GM19239 (cell line): ENCODE measurements at places on chromosomes 3 and 15.
A peak's percentile ranks its signal among the peaks of the same experiment; 100 is the strongest.

- DNase-seq: no peak
These were observed 18.8 kb upstream of the ANKDD1A start for GRCh38 chr15:64892847-64893403.

DNA sequence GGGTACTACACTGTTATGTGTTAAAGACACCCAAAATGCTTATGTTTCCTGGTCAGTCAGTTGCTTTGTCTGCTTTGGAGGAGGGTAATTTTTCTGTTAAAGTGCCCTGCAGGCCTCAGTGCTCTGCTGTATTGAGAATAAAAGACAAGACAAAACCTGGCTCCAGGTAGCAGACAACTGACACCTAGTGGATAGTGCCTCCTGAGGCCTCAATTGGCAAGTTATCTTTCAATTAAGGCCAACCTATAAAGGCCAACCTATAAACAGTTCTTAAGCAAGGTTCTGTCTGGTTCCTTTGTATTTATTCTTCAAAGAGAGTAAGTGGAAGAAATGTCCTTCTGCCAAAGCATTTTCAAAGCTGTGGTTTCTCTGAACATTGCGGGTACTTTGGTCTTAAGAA, 773.8 kb downstream of the MECOM start:
- DNase-seq: no peak

DNA sequence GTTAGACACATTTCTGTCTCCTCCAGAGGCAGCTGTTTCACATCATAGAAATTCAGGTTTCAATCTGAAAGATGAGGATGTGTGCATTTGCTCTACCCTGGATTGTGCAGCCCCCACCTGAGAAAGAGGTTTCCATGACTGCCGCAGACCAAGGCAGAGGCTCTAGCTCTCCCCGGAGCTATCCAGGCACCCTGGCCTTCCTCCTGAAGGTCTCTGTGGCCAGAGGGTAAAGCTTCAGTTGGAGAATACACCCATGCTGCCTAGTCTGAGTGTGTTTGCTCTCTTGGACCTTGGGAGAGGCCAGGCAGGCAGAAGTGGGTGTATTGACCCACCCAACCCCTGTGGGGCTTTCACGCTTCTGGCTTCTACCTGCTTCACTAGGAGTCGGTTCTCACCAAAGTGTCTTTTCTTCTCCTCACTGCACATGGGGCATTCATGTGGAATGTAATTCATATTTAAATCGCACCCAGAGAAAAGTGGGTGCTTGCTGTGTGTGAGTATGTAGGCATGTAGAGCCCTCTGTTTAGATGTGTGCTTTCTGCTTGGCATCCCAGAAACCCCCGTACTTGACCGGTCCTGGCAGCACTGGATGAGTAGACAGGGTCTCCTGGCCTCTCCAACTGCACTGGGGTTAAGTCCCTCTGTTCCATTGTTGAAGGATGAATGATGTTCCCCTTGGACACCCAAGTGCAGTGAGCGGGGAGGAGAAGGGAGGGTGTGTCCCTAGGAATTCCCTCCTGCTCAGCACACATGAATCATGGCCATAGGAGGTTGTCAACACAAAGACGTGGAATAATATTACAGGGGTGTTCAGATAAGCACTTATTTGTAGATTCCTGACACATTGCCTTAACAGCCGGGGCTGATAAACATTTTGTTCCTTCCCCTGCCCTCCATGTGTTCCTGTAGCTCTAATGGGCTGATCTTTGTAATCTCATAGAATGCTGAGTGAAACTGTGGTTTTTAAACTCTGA, 20.3 kb upstream of the RAB6B start:
- DNase-seq: no peak

- no peak for DNase-seq
These were observed 4.8 kb downstream of the HAPLN3 start for GRCh38 chr15:88890495-88890894.

DNA sequence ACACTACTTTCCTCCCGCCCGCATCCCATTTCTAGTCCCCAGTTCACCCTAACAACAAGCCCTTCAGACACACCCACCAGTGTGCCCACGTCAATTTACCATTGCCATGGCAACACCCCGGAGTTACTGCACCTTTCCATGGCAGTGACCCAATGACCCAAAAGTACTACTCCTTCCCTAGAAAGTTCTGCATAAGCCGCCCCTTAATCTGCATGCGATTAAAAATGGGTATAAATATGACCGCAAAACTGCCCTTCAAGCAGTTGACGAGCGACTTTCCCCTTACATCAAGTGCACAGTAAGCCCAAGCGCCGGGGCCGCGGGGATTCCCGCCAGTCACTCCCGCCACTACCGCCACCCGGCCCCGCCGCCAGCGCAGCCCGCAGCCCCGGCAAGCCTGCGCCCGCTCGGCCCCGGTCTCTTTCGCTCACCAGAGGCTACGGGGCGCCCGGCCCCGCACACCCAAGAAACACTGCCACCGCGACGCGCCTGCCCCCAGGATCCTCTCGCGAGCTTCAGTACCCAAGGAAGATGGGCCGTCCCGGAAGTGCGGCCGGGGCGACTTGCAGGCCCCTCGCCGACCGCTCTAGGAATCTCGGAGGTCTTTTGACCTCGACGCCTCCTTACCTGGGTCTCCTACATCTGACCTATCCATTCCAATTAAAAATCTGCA, 27.2 kb upstream of the ZNF502 start:
- DNase-seq: peak; percentile 66

- no peak for DNase-seq
These were observed 12.5 kb downstream of the GASK1A start for GRCh38 chr3:42991341-42992315.

DNA sequence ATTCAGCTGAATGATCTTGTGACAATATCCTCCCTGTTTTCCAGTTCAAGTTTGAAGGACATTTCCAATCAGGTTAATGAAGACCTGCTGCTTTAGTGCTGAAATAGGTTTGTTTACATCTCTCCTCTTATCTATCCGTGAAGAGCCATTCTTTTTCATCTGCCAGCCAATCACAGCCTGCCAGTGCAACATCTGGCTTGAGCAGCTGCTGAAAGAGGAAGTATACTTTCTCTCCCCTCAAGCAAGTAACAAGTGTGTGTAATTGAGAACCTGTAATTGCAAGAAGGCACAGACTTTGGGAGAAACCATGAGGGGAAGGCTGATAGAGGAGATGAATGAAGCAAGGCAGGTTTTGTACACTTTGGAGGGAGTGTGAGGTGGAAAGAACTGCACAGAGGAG, 404.3 kb downstream of the AGBL1 start:
- no peak for DNase-seq

DNA sequence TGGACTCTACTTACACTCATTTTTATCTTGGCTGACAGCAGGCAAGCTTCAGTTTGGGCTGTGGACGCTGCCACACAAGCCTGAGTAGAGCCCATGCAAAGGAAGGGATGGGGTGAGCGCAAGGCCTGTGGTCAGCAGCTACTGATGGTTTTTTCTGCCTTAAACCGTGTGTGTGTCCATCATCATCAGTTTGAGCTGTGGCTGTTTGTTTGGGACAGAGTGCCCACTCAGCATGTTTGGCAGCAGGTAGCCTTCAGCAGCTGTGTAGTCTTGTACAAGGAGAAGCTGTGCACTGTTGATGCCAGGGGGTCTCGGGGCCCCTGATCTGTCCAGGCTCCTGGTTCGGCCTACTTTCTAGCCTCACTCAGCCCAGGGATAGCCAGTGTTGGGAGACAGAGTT, 3.5 kb downstream of the RBM15B start:
- DNase-seq: no peak

- no peak for DNase-seq
These were observed 20.4 kb downstream of the CD200 start for GRCh38 chr3:112353365-112353764.

DNA sequence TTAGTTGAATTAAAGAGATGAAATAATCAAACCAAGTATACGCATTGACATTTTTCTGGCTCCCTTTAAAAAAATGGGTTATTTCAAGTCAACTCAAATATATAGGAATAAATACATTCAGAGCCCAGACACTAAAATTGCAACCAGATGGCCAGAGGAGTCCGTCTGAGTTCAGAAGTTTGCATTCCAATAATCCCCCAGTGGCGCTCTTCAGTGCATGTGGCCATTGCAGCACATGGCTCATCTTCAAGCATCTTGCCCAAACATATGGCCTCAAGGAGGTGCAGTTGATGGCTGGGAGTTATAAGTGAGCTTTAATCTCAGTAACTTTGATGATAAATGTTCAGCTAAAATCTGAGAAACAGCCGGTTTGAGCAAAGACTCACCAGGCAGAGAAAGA, 295.8 kb upstream of the LRRN1 start:
- DNase-seq: no peak

- DNase-seq: no peak
These were observed 13.6 kb downstream of the UBXN7 start for GRCh38 chr3:196418601-196419000.

GRCh38 chr3:177051411-177051810, 145.9 kb downstream of the TBL1XR1 start:
- DNase-seq: no peak

DNA sequence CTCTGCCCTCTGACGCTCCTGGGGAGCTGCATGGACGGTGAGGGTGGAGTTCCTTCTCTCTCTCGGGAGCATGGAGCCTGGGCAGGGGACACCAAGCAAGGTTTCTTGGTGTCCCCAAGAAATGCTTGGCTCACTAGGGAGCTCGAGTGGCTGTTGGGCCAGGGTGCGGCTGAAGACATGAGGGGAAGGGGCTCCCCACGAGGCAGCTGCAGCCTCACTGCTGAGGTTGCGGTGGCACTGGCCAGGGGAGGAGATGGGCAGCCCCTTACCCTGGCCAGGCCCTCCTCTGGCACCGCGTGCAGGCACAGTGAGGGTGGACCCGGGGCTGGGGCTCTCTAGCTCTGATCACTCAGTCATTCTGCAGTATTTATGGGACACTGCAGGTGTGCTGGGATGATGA, 43.5 kb upstream of the SLC41A3 start:
- no peak for DNase-seq

- no peak for DNase-seq
These were observed 110.4 kb downstream of the EDEM1 start for GRCh38 chr3:5297895-5298294.

- no peak for DNase-seq
These were observed 232.3 kb upstream of the MRPL3 start for GRCh38 chr3:131735116-131735515.

DNA sequence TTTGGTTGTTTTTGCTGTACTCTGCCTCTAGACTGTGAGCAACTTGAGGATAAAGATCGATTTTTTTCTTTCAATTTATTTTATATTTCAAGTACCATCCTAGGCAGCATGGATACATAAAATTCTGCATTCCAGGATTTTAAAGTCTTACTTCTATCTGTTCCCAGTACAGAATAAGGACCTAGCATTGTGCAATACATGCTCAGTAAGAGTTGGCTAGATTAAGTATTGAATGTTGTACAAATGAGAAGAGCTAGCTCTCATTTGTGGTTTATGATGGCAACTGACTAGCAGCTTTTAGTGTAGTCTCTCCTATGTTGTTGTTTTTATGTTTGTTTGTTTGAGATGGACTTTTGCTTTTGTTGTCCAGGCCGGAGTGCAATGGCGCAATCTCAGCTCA, 222.7 kb downstream of the TP63 start:
- DNase-seq: no peak

DNA sequence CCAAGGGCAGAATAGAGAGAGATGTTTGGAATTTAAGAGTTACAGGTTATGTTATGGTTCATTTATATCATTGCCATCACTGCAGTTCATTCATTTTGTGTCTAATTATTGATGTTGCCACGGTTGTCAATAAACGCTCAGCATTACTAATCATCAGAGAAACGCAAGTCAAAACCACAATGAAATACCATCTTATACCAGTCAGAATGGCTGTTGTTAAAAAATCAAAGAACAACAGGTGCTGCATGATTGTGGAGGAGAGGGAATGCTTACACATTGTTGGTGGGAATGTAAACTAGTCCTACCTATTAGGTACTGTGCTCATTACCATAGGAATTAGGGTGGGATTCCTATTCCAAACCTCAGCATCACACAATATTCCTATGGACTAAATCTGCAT, 350.5 kb downstream of the TIGIT start:
- DNase-seq: no peak

GRCh38 chr15:99441871-99442251, 123.9 kb upstream of the MEF2A start:
- no peak for DNase-seq
